ENCODE measurements at places on chromosomes 3 and 15.

- peak; percentile 72 for DNase-seq
Observed at GRCh38 chr15:35173444-35174118, 88.5 kb upstream of the NANOGP8 start.

DNA sequence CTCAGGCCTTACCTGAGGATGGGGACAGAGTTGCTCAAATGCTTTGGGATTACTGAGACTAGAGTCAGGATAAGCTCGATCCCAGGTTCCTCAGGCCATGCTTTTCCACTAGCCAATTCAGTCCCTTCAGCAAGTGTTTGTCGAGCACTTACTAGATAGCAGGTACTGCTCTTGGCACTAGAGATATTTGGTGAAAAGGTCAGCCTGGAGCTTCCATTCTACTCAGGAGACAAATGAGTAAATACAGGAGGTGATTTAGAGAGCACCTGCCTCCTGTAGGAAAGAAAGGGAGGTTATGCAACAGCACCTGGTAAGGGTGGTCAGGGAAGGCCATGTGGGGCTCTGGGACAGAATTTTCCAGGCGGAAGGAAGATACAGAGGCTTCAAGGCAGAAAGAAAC, 99.9 kb downstream of the CACNA1D start:
- no peak for DNase-seq

GRCh38 chr15:63388511-63388910, 6.9 kb upstream of the CA12 start:
- no peak for DNase-seq

DNA sequence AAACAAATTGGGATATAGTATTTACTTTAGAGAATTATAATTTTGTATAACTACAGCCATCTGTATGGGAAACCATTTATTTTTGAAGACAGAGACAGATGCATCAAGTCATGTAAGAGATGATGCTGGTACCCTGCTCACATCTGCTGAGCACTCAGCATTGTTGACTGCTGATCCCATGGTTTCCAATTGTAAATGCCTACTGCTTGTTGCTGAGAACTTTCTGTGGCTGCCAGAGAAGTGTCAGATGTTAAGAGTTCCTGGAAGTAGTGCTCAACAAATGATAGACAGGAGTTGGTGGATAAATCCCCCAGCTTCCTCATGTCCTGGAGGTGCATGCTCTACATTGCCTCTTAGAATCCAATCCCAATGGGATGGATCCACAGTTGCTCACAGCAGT, 167.1 kb downstream of the OXSM start:
- no peak for DNase-seq

- DNase-seq: no peak
Observed at GRCh38 chr15:64006642-64007041, 39.6 kb downstream of the DAPK2 start.

DNA sequence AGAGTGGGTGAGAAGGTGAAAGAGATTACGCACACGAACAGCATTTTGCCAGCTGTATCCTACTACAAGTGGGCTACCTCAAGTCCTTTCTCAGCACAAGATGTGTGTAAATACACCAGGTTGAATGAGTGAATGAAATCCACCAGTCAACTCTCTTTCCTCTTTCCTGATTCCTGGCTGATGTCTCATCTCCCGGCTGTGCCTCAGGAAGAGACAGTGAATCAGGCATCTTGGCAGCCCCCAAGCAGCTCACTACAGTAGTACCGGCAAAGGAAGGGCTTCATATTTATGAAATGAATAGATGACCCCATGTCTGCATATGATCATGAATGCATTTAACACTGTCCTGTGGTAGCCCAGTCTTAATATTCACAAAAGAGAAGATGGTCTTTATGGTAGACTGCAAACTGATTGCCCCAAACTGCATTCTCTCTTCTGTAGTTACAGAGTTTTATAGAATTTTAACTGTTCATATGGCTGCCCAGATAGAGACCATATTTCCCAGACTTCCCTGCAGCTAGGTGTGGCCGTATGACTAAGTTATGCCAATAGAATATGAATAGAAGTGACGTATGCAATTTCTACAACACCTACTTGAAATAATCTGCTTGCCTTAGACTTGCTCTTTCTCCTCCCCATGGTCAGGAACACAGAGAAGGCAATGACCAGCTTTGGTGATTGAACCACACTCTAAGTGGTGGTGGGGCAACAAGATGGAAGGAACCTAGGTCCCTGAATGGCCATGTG, 22.7 kb downstream of the MGLL start:
- DNase-seq: no peak

- no peak for DNase-seq
Observed at GRCh38 chr3:103112273-103112672, 677.5 kb downstream of the ZPLD1 start.

- no peak for DNase-seq
Observed at GRCh38 chr3:153957421-153957820, 163.8 kb upstream of the ARHGEF26 start.

DNA sequence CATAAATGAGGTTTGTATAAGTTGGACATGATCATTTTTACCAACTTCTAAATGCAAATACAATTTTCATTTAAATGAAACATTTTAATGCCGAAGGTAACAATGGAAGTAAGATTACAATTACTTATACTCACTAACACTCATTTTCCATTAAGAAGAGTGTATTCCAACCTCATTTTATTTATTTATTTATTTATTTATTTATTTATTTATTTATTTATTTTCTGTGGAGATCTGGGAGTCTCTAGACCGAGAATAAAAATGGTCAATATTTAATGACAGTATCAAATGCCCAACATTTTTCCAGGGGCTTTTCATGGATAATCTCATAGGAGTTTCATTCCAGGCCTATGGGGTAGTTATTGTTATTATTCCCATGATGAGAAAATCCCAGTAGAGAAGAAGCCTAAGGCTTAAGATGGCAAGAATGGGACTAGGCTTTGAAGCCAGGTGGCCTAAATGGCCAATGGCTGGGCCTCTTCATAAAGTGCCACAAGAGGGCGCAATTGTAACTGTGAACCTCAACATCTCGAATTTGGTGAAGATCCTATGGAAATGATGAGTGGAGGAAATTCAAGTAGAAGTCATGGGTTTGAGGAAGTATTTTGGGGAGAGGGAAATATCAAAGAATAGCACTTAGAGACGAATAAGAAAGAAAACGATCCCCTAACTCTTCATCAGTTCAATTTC, 21.3 kb downstream of the VGLL3 start:
- DNase-seq: peak; percentile 64

GRCh38 chr15:76177491-76178040, 117.8 kb downstream of the TMEM266 start:
- DNase-seq: no peak

DNA sequence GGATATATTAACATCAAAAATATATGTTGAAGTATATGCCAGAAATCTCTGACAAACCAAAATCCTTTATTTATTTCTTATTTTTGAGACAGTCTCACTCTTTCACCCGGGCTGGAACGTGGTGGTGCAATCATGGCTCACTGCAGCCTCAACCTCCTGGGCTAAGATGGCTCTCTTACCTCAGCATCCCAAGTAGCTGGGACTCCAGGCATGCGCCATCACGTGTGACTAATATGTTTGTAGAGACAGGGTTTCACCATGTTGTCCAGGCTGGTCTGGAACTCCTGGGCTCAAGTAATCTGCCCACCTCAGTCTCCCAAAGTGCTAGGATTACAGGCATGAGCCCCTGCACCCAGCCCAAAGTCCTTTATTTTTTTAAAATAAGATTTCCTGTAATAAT, 11.9 kb downstream of the FAIM start:
- no peak for DNase-seq

- DNase-seq: no peak
Observed at GRCh38 chr3:64617610-64618009, 70.2 kb downstream of the ADAMTS9 start.

- no peak for DNase-seq
Observed at GRCh38 chr15:65263313-65263712, 23.4 kb downstream of the PARP16 start.

DNA sequence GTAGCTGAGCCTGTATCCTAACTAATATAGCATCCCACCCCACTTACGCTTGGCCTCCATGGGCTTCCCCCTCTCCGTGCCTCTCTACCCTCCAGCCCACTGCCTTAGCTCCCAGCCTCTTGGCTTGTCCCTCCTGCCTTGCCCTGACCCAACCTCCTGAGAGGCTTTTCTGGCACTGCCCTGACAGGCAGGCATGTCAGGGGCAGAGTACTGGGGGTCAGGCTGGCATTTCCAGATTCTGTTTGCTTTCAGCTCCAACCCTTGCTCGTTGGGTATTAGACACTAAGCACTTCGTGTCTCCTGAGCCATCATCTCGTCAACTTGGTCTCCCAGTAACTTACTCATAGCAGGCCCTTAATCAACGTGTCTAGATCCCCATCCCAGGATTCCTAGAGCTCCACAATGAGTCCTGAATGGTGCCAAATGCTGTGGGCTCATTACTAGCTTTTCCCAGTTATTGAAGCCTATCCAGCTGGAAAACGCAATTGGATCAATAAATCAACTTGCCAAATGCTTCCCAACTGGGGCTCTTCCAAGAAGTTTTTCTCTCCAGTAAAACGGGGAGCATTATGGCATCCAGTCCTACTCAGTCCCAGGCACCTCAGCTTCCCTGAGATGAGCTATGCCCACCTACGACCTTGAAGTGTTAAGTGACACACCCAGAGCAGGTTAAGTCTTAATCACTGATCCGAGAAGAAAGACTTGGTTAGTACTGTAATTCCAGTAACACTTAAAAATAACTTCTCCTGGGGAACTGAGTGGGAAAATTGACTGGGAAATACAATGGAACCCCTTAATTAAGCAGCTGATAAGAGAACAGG, 78.5 kb upstream of the DLG1 start:
- no peak for DNase-seq

- no peak for DNase-seq
Observed at GRCh38 chr3:39757307-39757706, 52.1 kb upstream of the MYRIP start.

- peak; percentile 53 for DNase-seq
Observed at GRCh38 chr15:84685304-84685703, 27.3 kb upstream of the NMB start.

DNA sequence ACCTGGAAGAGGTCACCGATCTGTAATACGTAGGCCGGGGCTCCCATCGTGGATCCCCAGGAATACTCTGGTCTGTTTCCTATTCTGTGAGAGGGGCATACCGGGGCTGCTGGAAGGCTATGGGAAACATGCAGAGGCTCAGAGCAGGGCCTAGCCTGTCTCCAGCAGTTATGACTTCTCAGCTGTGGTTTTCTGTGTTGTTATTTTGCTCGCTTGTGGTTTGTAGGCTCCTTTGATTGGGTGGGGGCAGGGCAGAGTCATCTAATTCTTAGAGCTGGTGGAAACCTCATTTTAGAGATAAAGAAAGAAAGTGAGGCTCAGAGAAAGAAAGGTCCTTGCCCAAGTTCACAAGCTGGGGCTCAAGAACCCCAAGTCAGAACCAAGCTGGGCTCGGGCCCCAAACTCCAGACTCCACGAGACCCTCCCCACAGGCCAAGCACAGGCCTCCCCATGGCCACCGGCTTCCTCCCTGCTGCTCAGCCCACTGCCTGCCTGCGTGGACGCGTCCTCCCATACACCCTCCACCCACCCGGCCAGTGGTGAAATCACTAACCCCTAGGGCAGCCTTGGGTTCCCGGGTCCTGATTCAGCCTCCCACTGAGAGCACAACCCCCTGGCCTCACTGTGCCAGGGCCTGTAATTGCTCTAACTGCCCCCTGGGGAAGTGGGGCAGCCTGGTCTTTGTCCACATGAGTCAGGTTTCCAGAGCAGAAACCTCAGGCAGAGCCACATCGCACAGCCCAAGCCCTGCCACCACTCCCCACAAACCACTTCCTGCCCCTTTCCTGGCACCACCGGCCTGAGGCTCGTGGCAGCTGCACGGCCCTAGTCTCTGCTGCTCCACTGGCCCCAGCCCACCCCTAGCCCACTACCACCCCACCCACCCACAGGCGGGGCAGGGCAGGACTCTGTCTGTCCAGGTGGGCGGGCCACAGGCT, 270.8 kb downstream of the UACA start:
- peak; percentile 90 for DNase-seq

GRCh38 chr3:19934098-19934566, at the start of gene EFHB:
Gene EFHB (minus strand): TSS chr3:19934217. CDS start chr3:19934018, 199 bp downstream.
- DNase-seq: peak; percentile 78

GRCh38 chr3:102354818-102355515, 79.8 kb upstream of the ZPLD1 start:
- peak; percentile 11 for DNase-seq

- DNase-seq: no peak
Observed at GRCh38 chr3:66980791-66981190, 17.3 kb upstream of the KBTBD8 start.

DNA sequence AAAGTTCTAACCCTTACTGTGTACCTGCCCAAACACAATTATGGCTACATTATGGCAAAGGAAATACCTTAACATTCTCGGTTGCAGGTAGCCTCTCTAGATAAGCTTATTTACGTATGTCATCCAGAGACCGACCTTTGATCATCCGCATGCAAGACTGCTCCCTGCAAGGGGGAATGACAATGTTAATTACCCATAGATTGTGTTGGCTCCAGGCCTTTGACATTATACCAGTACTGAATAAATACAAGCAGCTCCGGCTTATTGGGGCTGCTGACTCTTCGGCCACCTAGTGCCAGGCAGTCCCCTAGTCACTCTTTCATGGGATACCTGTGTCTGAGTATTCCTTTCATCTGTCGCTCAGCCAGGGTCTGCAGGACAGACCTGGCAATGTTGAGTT, 223.5 kb downstream of the DTWD1 start:
- DNase-seq: no peak

DNA sequence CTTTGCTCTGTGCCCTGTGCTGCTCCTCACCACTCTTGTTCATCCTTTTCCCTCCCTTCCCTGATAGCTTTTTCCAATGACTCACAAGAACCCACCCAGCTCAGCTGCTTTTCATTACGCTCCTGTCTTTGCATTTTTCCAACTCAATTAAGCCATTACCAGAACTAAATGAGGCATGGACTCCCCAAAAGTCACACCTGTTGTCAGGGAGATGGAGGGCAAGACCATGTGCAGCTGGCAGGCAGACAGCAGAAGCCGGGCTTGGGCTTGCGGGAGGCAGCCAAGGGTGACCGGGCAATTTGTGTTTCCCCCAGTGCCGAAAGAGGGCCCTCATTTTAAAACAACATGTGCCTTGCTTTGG, 64.3 kb downstream of the CASR start:
- no peak for DNase-seq

- no peak for DNase-seq
Observed at GRCh38 chr3:24591661-24592555, 97.3 kb upstream of the THRB start.

DNA sequence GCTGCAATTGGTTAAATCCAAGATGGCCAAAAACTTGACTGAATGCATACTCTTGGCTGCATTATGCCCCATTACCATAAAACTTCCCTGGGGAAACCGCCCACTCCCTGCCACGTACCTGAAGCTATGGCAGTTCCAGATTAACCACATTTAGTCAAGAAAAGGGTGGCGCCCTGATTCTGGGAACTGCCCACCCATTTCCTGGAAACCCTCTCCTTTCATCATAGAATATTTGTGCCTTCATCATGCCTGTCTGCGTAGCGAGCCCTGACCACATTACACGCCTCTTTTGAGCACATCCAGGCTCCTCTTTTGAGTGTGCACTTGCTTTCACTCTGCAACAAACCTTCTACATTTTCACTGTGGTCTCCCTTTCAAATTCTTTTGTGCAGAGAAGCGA, 5.2 kb downstream of the LINS1 start:
- DNase-seq: peak; percentile 97

GRCh38 chr15:67783303-67783702, 42.0 kb upstream of the SKOR1 start:
- DNase-seq: peak; percentile 33

Measured in hematopoietic multipotent progenitor cell treated with erythropoietin and hydrocortisone succinate and interleukin-3 and kit ligand, for 8 days (in vitro differentiated cells).